ENCODE measurements at places on chromosomes 4 and X. TPM values are rescaled to one million over a fixed set of nuclear protein-coding genes. Genes with fewer than 3 reads are reported as not detected.

Gene FAM200B
- polyA plus RNA-seq, result 76.7 TPM

GRCh38 chr4:1154523-1155182 is 17.7 kb downstream of the SPON2 start:
- DNase-seq, result no peak

Gene VMA21
- polyA plus RNA-seq, result 26.4 TPM

Gene SPANXA2
- polyA plus RNA-seq, result not detected
